ENCODE measurements at places on chromosomes 11 and 22.

- no peak for DNase-seq
Measured at GRCh38 chr22:23146478-23147205, 1.4 kb downstream of the RAB36 start.

DNA sequence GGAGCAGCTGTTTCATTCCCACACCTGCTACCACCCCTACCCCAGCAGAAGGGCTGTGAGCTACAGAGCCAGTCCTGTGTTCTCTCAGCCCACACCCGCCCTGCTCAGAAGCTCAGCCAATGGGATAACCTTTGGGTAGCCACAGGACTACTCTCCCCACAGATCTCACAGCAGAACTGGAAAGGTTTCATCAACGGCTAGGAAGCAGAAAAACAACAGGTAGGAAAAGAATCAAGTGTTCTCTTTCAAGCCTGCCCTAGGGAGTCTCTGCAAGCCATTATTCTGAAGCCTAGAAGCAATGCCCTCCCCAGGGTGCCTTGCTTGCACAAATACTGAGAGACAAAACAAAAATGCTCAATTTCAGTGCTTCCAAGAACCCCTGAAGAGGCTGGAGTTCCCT lies 77.2 kb downstream of the TMPRSS5 start:
- no peak for DNase-seq

DNA sequence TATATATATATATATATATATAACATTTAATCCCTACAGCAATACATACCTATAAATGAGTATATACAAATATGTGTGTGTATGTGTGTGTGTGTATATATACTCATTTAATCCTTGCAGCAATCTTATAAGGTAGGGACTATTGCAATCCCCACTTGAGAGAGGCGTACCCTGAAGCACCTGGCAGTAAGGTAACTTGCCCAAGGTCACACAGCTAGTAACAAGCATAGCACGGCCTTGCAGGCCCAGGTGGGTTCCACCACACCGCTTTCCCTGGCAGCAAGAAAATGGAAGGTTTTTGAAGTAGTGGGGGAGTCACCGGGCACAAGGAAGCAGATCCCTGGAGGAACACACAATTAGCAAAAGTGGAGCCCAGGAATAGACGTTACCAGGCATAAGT lies 3.3 kb upstream of the ADA2 start:
- DNase-seq: no peak

GRCh38 chr11:133576351-133576750 lies 44.0 kb upstream of the OPCML start:
- no peak for DNase-seq

DNA sequence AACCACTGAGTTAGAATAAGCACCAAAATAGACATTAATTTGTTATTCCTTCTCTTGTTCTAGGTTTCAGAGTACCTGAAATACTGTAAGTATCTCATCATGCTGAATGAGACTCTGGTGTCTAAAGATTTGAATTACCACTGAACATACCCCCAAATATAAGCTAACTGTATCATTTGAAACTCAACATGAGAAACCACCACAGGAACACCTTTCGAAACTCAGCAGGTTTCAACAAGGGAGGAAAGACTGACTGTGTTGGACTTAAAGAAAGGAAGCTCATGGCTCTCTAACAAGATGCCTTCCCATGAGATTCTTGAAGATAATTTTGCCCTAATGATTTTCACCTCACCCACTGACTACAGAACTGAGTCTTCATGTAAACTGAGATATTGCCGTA lies 37.0 kb downstream of the PRCP start:
- no peak for DNase-seq

DNA sequence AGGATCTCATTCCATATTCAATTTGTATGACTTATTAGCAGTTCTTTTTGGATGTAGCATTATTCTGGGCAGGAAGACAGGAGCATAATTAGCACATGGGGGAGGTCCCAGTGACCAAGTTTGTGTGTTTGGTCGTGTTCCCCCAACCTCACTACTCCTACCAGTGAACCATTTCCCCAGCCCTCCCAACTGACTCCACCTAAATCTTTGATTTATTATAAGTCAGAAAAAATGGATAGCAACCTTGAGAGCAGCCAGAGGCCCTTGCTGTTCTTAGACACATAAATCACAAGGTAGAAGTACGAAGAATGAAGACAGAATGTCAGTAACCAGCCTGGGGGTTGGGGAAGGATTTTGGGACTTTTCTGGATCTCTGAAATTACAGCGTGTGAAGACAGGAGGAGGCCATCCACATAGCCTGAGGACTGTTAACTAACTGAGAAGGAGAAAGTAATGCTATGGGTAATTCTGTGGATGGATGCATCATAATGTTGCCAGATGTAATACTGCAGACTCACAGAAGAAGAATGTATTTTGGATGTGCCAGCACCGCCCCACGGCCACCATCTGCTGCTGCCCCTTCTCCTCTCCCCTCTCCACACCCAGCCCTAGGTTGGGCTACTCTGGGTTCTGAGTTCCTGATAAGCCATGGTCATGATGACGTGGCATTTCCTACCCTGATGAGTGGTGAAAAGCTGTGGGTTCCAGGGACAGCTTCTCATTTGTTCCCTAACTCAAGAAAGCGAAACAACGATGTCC lies 124.3 kb upstream of the TTC12 start:
- peak; percentile 88 for DNase-seq

- DNase-seq: peak; percentile 23
Measured at GRCh38 chr11:16605389-16605893, 133.0 kb upstream of the C11orf58 start.

- DNase-seq: no peak
Measured at GRCh38 chr22:39142088-39142680, 10.3 kb downstream of the CBX7 start.

- peak; percentile 93 for DNase-seq
Measured at GRCh38 chr22:41285441-41285819, 557 bp downstream of the RANGAP1 start.

- DNase-seq: no peak
Measured at GRCh38 chr22:38180841-38181452, 683 bp downstream of the PLA2G6 start.

- DNase-seq: no peak
Measured at GRCh38 chr11:83302151-83302550, 16.0 kb upstream of the CCDC90B start.

DNA sequence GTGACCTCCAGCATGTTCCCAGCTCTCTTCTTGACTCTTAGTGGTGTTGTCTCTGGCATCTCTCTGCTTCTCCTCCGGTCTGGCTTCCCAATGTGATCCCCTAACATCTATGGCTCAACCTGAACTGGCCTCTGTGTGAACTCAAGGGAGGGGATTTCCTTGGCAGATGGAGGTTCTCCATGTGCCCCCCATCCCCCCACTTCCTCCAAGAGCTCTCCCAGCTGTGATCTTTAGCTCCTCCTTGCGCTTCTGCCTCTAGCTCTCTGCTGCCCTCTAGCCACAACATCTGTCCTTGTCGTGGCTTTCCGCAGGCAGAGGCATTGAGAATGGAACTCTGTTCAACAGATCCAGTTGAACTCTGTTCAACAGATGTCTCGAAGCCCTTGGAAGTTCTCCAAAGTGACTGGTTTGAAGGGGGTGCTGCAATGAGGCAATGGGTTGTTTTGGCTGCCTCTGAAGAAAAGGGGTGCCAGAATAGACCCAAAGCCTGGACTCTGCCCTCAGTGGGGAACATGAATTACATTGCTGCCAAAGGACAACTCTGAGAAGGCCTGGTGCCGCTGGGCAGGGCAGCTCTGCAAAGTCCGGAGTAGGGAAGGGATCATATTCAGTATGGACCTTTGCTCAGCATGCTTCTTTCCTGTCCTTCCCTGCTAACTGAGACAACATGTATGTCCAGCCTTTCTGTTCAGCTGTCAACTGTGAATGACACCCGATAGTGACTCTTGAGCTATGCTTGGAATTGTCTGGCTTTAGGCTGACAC lies 61.9 kb downstream of the ADM start:
- peak; percentile 100 for DNase-seq

- DNase-seq: no peak
Measured at GRCh38 chr11:75330291-75330690, 21.2 kb downstream of the ARRB1 start.

DNA sequence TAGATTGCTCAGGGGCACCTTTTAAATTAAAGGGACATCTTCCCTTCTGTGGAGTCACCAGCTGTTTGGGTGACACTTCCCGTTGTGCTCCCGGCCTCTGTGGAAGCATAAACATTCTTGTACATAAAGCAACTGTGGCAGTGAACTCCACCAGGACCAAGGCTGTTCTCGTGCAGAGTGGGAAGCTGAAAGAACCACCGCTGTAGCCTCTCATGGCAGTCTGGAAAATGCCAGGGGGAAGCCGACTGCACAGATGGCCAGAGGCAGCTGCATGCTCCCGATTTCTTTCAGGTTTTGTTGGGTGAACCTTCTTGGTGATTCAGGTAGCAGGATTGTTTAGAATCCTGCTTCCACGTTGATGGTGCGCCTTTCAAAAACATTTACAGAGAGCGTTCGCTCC lies 10.3 kb downstream of the UBASH3B start:
- no peak for DNase-seq

GRCh38 chr11:28729339-28729738 lies 621.2 kb downstream of the METTL15 start:
- no peak for DNase-seq

DNA sequence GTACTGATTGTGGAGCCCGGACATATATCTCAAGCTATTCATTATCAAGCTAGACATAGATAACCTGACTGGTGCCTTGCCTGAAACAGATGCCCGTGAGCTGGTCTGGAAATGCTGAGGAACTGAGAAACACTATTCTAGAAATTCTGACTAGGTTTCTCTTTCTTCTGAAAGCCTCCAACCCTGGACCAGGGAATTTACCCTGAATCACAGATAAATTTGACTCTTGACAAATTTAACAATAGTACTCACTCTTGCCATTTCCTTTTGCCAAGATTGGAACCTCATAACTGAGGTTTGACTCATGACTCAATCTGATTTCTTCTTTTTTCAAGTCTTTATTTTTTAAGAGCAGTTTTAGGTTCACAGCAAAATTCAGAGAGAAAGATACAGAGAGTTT lies 189.6 kb upstream of the SYN3 start:
- peak; percentile 40 for DNase-seq

GRCh38 chr11:126510621-126511370 lies 155.3 kb downstream of the ST3GAL4 start:
- DNase-seq: peak; percentile 8

DNA sequence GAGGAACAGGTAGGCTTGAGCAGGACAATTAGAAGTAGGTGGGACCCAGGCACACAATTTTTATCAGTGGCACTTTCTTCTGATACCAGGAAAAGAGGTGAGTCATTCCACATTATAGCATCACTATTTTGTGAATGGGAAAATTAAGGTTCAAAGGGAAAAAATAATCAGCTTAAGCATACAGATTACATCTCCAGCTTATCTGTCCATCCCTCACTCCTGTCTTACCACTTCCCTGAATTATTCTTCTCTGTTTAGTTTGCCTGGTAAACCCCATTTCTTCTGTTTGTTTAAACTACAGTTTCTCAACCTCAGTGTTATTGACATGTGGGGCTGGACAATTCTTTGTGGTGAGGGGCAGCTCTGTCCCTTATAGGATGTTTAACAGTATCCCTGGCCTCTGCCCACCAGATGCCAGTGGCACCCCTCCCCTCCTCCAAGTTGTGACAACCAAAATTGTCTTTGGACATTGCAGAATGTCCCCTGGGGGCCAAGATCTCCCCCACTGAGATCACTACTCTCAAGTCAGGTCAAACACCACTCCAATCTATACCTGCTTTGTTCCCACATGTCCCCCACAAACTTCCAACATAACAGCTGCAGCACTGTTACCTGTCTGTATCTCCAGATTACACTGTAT lies 8.5 kb upstream of the XBP1 start:
- DNase-seq: no peak

DNA sequence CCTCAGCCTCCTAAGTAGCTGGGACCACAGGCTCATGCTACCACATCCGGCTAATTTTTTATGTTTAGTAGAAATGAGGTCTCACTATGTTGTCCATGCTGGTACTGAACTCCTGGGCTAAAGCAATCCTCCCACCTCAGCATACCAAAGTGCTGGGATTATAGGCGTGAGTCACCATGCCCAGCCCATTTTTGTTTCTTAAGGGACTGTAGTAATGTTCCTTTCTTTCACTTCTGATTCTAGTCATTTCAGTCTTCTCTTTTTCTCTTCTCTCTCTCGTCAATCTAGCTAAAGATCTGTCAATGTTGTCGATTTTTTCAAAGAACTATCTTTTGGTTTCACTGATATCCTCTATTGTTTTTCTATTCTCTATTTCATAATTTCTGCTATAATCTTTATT lies 111.0 kb upstream of the APOA1 start:
- peak; percentile 14 for DNase-seq

GRCh38 chr11:83836883-83837654 lies 550.9 kb upstream of the CCDC90B start:
- peak; percentile 48 for DNase-seq

DNA sequence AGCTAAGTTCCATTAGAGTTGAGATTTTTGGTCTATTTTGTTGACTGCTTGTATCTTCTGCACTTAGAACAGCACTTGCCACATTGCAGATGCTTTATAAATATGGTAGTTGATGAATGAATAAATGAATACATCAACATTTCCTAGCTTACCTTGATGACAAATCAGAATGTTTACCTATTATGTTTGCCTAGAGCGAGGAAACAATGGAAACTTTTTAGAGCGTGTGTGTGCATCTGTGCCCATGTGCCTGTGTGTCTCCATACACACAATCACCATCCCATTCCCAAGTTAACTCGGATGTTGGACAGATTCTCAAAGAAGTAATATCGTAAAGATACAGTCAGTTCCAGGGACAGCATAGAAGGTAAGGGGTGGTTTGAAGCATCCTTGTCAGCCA lies 139.1 kb downstream of the DBX1 start:
- DNase-seq: no peak

- DNase-seq: no peak
Measured at GRCh38 chr11:42490506-42490905, 821.3 kb upstream of the API5 start.

GRCh38 chr22:17639247-17639741 lies 737 bp downstream of the BCL2L13 start:
- DNase-seq: peak; percentile 65

DNA sequence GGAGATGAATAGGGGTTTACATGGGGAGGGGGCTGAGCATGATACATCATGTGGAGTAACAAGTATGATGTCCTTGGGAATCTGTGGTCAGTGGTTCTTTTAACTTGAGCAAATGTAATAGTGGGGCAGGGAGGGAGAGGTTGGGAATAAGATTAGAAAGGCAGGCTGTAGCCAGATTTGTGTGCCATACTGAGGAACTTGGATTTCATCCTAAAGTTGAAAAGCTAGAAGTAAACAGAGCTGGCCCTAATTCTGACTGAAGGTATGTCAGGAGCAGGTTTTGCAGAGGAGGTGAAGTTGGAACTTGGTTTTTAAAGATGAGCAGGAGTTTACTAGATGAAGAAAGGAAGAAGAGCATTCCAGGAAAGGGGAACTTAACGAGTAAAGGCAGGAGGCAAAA lies 108.3 kb upstream of the RRM1 start:
- no peak for DNase-seq

Measured in cardiac fibroblast (primary cell).